Stimulated activated naive B cell treated with anti-CD40 and anti-IgM and Interleukin-4, amounts not matched to agents 10 μg/mL and 1 μg/mL and 100 μg/mL, for 72 hours (primary cell): ENCODE measurements at places on chromosomes 4 and X.

DNA sequence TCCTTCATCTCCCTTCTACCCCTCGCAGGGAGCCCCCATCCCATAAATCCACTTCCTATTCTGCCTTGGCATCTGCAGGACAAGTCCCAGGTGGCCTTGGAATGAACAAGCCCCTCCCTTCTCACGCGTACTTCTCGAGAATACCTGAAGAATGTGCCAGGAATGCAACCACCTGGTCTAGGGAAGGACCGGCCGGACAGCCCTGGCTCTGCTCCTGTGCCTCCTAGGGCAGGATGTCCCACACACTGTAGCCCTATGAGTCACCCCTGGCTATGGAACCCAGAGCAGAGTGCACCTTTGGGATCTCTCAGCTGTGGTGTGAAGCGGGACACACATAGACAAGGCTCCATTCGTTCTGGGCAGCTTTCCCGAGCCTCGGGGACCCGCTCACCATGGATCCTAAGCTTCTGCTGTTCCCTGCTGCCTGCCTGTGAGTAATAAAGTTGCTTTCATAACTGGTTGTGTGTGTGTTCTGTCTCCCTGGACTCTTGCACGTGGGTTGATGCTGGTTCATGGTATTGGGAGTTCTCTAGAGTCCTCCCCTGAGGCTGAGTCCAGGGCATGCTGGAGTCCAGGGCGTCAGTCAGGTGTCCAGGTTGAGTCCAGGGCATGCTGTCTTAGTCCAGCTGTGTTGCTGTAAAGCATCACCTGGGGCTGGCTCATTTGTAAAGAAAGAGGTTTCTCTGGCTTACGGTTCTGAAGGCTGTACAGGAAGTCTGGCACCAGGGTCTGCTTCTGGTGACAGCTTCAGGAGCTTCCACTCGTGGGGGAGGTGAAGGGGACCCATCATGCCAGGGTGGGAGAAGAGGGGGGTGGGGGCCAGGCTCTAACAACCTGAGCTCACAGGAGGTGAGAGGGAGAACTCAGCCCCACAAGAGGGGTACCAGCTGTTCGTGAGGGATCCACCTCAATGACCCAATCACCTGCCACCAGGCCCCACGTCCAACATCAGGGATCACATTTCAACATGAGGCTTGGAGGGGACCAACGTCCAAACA, 7.4 kb upstream of the PDE6B start:
- DNase-seq, result no peak

GRCh38 chrX:133405498-133406185, 9.6 kb downstream of the GPC4 start:
- DNase-seq, result no peak

GRCh38 chr4:166422475-166422874, 549.4 kb downstream of the TLL1 start:
- no peak for DNase-seq

GRCh38 chr4:159051245-159052071, 51.4 kb upstream of the RAPGEF2 start:
- DNase-seq, result no peak

GRCh38 chr4:83170952-83171399, 56.4 kb upstream of the PLAC8 start:
- DNase-seq, result no peak

DNA sequence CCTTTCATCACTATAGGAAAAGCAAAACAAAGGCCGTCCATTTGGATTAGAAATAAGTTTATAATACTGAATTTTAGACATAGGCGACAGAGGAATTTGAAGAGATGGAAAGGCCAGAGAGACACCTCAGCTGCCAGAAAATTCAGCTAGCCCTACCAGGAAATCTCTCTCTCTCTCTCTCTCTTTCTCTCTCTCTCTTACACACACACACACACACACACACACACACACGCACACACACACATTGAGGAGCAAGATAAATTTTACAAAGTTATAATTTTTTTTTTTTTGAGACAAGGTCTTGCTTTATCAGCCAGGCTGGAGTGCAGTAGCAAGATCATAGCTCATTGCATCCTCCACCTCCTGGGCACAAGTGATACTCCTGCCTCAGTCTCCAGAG, 1.4 kb downstream of the XK start:
- DNase-seq, result no peak

DNA sequence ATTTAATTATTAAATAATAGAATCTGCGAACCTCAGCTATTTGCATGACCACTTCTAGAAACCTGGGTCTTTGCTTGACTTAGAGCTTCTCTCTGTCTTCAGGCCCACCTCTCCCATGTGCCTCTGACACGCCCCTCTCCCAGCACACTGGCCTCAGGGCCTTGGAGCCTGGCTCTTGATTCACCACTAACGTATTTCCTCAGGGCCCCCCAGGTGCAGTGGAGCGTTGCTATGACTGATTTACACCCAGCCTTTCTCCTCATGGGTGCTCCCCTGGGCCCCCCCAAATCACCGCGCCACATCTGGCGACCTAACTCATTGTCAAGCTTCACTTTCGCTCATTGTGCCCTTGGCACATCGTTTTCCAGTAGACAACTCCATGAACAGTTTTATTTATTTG, 37.9 kb upstream of the TENM3 start:
- DNase-seq, result no peak

DNA sequence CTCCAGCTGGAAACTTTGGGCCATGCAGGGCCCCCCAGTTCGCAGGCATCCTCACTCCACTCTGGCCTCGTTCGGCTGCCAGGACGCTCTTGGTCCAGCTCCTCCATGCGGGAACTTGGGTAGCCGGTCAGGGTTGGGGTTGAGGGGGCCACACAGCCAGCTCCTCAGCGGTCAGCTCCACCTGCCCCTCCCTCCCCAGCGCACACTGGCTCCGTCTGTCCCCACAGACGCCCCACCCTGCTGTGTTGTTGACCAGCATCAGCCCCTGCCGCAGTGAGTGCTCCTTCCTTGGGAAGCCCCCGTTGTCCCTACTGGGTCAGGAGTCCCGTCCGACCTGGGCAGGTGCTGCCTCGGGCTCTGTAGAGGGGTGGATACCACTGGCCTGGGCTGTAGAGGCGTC, 5.8 kb downstream of the FGFRL1 start:
- no peak for DNase-seq

DNA sequence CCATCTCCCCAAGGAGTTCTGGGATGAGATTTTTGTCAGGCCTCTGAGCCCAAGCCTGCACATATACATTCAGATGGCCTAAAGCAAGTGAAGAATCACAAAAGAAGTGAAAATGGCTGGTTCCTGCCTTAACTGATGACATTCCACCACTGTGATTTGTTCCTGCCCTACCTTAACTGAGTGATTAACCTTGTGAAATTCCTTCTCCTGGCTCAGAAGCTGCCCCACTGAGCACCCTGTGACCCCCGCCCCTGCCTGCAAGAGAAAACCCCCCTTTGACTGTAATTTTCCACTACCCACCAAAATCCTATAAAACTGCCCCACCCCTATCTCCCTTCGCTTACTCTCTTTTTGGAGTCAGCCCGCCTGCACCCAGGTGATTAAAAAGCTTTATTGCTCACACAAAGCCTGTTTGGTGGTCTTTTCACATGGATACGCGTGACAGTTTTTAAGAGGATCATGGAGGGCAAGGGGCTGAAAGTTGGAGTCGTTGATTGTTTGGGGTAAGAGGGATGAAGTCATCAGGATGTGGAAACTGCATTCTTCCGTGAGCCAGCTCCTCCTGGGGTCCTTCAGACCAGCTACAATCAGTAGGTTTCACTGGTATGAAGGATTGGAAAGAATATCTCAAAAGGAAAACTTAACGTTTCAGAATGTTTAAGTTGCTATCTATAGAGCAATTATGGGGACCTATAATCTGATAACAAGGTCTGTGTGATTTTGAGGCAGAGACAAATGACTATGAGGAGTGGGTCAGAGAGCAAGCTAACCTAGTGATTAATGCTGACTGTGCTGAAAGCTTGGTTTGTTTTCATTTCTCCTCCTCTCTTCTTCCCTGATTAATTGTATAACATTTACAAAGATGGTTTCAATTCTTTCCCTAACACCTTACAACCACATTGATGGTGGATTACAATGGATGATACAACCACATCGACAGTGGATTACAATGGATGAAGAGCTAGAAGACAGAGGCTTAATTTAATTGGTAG, 28.6 kb upstream of the MAGEA11 start:
- DNase-seq, result no peak

DNA sequence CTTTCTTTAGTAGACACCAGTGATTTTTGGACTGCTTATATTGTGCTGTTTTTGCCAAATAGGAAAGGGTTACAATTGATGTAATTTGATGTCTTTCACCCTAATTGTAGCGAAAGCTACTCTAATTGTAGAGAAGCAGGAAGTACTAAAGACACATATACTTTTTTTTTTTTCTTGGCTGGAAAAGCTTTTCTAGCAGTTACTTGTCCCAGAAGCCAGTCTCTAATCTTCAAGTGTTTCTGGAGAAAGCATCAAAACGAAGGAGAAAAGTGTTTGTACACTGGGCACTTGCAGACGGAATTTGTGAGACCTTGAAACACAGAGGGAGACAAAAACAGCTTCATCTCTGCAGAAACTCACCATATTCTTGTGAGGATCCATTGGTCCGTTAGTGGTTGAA, 616.5 kb upstream of the LCORL start:
- DNase-seq, result no peak

DNA sequence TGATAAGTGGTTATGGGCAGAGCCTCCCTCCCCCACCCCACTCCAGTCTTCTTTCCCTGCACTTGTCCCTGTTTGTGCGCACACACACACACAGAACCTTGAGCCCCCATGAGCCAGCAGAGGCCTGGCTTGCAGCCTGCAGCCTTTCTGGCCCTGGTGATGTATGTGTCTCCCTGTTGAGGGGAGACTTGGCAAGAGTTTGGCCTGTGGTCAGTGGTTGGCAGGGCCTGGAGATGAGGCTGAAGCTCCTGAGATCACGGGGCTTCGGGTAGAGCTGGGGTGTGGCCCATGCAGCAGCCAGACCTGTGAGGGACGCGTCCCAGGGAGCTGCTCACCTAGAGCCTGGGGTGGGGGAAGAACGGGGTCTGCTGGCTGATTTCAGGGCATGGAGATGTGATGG, 2.3 kb downstream of the GPR173 start:
- DNase-seq, result no peak

DNA sequence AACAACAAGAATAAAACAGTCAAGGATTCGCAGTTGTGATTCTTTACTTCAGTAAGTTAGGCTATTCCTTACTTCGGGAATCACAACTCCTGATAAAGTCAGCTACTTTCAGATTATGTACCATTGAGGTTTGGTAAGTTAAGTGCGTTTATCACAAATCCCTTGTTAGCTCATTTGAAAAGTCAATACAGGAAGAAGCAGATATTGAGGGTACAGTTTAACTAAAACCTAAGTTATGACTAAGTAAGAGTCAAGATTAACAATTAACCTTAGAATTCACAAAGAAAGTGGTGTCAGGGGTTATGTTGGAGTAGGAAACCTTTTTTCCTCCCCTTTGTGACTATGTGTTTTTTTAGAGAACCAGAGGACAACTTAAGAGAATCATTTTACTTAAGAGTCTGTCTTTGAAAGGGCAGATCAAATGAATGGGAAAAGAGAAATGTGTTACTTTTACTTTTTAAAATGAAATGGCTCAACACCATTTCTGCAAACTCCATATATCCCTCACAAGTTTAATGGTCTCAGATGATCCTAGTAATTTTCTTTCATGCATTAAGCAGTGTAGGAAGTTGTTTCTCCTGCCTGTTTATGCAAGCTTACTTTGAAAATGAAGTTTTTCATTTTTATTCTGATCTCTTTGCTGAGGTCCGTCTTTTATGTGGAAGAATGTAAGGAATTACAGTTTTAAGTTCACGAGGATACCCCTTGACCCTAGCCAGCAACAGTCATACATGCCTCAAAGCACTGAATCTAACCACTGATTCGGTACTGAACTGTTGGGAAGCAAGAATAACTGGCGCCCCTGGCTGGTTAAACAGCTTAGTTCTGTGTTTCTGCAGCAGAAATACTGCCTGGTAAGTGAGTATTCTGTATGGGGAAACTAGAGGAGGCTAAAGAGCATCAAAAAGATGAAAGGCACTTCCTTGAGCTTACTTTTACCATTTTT, 211.7 kb downstream of the SLC4A4 start:
- DNase-seq, result no peak

DNA sequence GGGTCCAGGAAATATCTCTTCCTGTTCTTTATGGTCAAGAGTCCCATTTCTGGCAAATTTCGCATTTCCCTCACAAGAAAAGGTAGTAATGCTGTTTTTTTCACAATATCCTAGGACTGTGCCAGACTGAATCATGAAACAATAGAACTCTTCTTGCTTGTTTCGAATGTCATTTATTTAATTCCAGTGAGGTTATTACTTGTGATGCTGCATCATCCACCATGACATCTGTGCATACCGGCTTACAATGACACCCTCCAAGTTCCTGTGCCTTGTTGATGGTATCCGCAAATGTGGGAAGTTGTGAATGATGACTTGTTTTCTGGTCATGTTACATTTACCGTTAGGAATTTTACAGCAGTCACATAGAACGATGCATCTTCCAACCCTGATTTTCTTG, 42.9 kb upstream of the SPRY1 start:
- no peak for DNase-seq

DNA sequence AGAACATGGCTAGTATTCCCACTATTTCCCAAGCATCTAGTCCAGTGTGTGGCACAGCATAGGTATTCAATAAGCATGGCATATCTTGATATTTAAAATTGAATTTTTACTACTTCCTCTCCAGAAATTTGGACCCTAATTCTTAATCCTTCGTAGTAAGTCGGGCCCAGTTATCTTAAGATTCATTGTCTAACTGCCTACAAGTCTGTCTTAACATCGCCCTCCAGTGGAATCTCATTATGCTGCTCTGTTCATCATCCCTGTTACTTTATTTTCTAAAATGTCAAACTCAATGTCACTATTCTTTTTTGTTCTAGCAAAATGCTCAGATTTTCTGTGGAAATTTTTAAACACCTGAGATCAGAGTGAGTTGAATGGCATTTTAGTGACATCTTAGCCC, 606.2 kb downstream of the KLHL13 start:
- no peak for DNase-seq

DNA sequence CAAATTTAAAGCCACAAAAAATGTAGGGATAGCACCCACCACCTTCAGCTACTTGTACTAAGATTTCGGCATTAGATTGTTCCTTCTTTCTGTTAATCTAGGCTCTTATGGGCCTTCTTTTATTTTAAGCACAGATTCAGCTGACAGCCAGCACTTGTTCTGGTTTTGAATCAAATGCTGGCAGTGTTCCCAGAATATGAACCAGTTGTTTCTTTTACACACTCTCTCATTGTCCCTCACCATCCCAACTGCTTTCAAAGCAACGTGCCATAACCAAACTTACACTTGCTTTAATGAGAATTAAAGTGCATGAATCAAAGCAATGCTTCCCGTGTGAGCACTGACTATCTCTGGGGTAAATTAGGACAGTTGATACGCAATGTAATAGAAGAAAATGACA, 744.5 kb upstream of the FAM241A start:
- no peak for DNase-seq

DNA sequence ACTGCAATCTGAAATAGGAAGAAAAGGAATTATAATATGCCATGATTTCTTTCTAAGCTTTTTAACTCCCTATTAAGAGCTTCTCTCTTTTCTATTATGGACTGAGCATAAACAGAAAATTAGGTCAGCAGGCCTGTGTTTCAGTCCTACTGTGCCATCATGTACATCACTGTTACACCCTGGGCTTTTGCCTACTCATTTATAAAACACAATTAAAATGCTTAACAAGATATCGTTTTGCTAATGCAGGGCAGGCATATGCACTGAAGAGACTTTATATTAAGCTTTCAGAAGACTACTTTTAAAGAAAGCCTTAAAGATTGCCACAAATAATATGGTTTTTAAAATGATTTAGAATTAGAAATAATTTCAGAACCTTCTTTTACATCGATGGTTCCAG, 828 bp upstream of the BBS12 start:
- DNase-seq, result no peak

GRCh38 chr4:39042366-39042765, 10.2 kb upstream of the TMEM156 start:
- no peak for DNase-seq
